Activated CD4-positive, alpha-beta T cell treated with anti-CD3 and anti-CD28 coated beads, Interleukin-2, amount 50 U/mL, for 4 hours (primary cell): ENCODE measurements at places on chromosomes 16 and 17.

DNA sequence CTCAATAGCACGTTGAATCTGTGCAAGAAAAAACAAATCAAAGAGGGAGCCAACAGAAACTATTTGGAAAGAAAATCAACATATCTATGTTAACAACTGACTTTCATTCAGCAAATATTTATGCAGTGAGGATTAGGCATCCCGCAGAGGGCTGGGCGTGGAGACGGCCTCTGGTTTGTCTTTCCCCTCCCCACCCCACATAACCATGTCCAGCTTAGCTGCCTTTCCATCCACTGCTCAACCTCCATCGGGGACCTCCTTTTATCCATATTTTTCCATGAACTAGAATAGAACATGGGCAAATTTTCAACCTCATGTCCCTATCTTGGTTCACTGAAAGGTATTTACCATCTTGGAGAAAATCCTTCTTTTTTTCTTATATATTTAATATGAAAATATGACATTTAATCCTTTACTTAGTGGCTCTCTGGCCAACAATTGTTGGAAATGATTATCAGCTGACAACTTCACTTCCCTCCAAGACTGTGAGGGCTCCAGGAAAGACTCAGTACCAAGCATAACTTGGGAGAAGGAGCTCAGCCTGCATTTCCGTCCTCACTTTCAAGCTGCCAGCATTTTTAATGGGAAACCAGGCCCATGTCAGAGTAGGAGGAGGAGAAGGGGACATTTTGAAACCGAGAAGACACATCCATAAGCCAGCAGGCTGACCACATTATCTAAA, 462.6 kb upstream of the MAF start:
- no peak for DNase-seq

- DNase-seq, result no peak
Observed at GRCh38 chr17:8685381-8685780, 54.9 kb upstream of the MYH10 start.

GRCh38 chr17:72640415-72641165, 451.9 kb downstream of the SLC39A11 start:
- no peak for DNase-seq

DNA sequence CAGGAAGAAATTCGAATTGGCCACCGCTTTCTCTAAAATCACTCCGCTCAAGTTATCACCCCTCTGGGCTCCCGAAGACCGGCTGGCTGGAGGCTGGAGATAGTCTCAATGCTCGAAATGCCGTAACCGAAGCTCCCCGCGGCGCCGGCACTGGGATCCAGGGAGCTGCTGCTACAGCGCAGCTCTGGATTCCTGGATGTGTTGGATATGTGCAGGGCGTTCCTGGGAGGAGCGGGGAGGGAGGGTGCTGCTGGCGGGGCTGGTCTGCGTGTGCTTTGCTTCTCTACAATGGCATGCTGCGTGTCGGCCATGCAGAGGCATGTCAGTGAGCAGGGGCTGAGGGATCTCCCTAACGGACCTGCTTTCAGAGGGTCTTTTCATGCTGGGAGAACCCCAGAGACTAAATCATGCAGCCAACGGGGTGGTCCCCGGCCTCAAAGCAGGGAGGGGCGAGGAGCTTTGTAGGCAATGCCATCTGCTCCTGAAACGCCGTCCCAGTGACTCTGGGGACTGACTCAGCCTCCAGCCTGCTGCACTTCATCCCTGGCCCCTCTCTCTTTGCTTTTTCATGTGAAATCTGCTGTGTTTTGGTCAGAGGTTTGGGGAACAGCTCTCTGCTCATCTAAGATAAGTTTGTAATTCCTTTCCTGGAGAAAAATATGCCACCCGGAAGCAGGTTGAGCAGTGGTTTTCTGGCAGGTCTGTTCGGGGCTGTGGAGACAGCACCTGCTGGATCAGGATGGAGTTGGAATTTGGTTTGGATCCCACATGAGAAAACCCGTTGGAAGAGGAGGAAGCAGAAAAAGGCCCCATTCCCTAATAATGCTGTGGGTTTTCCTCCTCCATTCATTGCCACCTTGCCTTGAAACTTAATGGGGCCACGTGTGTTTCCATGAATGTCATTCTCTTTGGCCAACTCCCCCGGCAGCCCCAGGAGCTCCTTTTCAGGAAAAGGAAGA, 311.4 kb downstream of the SEC14L1 start:
- no peak for DNase-seq

- no peak for DNase-seq
Observed at GRCh38 chr16:57231821-57232350, 13.2 kb upstream of the ARL2BP start.

DNA sequence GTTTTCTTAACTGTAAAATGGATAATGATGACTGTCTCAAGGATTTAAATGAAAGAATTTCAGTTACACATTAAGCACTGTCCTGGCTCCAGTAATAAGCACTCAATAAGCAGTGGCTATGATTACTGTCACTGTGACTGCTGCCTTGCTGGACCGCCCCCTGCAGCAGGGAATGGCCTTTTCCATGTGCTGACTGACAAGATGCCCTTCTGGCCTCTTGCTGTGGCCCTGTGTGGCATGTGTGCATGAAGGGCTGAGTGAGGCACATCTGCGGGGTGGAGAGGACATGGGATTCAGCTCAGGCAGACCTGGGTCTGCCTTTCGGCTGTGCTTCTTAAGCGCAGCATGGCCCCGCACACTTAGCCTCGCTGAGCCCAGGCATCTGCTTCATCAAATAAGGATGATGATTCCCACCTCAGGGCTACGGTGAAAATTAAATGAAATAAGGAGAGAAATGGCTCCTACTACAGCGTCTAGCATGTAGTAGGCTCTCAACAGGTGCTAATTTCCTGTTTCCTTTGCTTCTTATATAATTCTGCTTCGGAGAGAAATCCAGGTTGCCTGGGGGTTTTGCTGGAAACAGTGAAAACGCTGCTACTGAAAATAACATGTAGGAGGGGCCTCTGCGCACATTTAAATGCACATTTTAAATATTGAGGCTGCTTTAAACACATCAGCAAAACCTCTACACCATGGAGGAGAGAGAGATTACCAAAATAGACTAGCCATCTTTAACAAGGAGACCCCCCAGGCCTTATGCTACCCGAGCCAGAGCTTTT, 183.9 kb downstream of the PARN start:
- DNase-seq, result no peak

DNA sequence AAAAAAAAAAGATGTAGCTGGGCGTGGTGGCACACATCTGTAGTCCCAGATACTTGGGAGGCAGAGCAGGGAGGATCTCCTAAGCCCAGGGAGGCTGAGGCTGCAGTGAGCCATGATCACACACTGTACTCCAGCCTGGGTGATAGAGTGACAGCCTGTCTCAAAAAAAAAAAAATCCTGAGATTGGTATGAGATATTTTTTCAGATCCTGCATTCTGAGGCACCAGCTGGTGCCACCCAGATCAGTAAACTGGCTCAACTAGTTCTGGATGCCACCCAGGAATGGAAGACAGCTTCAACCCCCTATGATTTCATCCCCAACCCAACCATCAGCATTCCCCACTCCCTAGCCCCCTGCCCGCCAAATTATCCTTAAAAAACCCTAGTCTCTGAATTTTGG, 7.1 kb upstream of the GJC1 start:
- DNase-seq, result no peak

DNA sequence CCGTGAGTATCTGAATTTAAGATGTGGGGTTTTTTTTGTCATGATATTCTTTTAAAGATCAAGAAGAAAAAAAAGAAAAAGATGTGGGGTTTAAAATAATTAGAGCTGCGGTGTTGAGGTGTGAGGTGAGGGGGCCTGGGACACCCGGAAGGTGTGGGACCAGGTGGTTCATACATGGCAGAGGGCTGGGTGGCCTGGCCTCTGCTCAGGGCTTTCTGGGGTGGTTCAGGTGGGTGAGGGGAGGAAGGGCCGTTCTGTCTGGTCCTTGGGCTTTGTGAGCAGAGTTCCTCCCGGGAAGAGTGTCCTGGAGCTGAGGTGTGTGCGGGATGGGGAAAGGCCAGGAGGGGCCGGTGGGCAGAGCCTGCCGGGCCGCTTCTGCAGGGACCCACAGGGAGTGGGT, 5.0 kb downstream of the PRSS27 start:
- no peak for DNase-seq

DNA sequence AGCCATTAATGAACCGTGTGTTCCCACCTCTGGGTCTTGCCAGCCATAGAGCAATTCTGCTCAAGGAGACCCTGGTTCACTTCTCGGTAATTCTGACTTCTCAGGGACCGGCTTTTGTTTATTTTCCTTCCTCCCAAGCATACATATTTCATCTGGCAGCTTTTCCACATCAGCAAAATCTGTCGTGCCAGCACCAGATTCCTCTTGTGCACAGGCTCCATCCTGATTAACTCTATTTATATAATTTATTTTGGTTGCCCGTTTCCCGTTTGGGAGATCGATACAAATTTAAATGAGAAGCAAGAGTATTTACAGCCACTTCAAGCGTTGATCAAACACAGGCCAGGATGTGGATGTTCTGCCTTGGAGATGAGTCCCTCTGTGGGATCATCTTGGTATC, 161.9 kb upstream of the XYLT1 start:
- no peak for DNase-seq

DNA sequence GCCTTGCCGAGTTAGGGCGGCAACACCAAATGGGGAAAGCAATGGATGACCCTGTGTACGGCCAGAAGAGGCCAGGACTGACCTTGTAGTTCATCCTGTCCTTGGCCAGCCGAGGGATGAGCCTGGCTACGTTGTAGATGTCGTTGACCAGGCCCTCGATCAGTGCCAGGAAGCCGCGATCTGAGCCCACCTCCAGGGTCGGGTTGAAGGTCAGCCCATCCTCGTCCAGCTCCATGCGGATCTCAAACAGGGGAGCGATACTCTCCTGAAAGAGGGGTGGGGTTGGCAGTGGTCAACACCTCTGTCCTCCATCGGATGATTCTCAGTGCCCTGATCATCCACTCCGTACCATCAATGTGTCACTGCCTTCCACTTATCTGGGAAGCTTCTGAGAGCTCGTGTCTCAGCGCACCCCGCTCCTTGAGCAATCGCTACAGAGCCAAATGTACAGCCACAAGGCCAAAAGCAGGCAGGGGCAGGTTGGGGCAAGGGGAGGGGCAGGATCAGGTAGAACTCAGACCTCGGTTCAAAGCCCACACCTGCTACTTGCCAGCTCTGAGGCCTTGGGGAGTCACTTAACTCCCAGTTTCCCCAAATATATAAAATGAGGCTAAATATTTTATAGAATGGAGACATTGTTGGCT, 39.9 kb downstream of the DNAH17 start:
- DNase-seq, result no peak

DNA sequence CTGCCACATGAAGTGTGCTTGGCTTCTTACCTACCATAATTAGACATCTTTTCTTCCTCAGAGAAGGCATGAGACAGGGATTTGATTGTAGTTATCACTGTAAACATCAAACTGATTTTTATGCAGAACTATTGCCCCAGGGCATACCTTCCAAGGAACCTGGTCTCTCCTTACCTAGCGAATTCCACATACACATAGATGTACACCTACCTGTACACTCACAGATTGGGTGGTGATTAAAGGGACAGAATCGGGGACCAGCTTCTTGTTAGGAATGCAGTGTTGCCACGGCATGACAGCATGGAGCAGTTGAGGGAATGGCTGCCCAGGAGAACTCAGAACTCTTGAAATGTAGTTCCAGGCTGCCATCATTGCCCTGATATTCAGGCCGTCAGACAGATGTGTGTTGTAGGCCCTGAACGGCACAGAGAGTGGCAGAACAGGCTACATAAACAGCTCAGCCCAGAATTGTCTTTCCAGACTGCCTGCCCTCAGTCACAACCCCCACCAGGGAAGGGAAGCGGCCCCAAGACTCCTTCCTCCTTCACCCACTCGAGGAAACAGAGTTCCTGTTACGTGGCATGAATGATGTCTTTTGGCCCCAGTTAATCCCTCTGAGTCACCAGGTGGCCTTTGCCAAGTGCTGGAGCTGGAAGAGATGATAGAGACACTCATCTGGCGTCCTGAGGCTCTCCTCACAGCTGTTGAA, 17.8 kb upstream of the NAGLU start:
- DNase-seq, result no peak

DNA sequence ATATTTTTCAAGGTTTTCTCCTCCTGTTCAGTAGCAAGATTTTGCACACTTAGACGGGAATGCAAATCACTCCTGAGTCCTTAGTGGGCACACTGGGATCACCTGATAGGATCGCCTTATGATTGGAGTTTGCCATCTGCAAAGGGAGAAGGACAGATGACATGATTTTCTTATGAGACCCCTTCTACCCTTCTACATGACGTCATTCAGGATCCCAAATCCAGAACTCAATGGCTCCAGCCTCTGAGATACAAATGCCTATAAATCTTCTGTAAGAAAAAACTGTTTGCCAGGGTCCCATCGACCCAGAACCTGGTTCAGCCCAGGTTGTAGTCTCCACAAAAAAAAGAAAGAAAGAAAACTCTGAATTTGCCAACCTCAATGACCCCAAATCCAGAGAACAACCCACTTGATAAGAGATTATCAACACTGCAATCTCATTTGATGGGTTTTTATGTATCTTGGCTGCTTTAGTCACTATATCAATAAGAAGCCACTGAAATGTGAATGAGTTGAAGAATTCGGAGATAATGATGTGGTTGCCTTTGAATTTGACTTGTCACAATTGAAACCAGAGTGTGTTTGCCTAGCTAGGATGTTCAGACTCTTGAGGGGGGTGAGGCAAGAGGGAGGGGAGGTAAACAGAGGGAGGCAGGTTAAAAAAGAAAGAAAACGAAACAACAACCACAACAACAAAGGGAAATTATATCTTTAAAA, 6.7 kb downstream of the ZNF423 start:
- DNase-seq, result no peak

GRCh38 chr16:83725313-83725712, 82.5 kb upstream of the HSBP1 start:
- no peak for DNase-seq

GRCh38 chr16:31916056-31916488, 42.5 kb downstream of the ZNF267 start:
- DNase-seq, result no peak

- DNase-seq, result no peak
Observed at GRCh38 chr17:29575511-29576213, 7.2 kb downstream of the TP53I13 start.

DNA sequence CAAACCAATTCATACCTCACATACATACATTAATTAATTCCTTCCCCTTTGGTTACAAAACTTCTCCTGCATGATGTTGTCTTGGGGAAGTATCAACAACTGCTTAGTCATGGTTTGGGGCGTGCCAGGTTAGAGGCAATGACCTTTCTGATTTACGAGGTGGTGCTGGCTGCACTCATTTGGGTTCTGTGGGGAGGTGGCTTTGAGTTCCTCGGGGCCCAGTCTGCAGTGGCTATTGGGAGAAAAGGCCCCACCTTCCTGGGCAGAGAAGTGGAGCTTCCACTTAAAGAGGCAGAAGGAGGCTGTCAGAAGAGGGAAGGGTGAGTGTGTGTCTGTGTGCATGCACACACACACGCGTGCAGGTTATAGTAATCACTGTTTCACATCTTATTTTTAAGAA, 10.2 kb upstream of the ETV4 start:
- DNase-seq, result no peak

DNA sequence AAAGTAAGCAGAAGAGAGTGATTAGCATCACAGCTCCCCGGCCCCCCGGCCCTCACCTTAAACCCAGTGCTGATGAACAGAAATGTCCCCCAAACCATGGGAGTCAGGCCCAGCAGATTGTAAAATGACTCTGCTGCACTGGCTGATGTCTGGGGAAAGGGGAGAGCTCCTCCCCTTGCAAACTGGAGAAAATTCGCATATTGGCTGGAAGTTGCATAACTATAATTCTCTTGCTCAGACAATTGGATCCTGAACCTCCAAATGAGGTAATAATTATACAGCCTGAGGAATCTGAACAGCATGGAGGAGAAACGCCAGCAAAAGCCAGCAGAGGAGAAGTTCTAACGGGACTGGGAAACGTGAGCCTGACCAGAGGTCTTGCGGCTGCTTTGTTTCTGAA, 109.7 kb downstream of the C16orf95 start:
- DNase-seq, result no peak

GRCh38 chr17:48630925-48631692, 5.0 kb upstream of the HOXB9 start:
- DNase-seq, result no peak
